Left renal pelvis (tissue), 4 donors: ENCODE measurements at places on chromosomes 7 and 10.
A peak's percentile ranks its signal among the peaks of the same experiment; 100 is the strongest.

DNA sequence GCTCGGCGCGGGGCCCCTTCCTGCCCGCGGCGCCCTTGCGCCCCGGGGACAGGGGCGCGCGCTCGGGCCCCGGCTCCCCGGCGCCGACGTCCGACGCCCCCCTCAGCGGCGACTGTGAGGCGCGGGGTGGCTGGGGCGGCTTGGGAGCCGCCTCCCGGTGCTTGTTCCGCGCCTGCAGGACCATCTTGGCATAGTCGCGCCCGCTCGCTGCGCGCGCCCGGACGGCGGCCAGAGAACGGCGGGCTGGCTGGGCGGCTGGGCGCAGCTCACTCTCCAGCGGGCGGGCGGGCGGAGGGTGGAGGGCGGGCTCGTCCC, at the start of gene DPY19L1:
Gene DPY19L1 (minus strand): TSS at position 275 of the 315 bp plus-strand sequence. CDS start 91 bp downstream, at position 184.
- no peak for DNase-seq

DNA sequence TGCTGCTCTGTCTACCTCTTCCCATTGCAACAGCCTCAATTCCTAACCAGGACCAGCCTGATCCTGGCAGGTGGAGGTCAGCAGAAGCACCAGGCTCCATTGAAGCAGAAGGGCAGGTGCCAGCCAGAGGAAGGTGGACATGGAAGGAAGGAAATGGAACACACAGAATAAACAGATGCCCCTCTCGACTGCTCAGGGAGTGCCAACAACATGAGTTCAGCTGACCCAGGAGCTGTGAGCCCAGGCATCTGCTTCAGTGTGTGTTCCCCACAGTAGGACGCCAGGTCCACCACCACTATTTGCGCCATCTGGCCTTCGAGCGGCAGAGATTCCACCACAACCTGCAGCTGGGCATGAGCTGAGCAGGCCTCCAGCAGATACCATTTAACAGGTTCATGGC, 56.7 kb downstream of the GPAM start:
- DNase-seq, result no peak

- no peak for DNase-seq
Measured at GRCh38 chr10:30463944-30464451, 30.0 kb downstream of the MAP3K8 start.

DNA sequence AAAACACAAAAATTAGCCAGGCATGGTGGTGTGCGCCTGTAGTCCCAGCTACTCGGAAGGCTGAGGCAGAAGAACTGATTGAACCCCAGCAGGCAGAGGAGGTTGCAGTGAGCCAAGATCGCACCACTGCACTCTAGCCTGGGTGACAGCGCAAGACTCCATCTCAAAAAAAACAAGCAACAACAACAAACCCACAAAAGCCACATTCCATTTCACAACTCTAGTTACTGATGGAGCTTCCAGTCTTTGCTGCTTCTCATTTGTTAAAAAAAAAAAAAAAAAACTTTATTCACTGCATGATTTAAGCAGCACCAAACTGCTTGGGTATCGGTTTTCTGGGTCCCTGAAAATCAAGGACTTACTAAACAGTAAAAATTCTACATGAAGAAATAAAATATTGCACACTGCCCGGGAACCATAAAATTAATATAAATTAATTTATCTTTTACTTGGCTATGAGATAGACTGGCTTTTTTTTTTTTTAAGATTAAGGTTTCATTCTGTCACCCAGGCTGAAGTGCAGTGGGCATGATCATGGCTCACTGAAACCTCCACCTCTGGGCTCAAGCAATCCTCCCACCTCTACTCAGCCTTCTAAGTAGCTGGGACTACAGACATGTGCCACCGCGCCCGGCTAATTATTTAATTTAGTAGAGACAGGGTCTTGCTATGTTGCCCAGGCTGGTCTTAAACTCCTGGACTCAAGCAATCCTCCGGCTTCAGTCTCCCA, 42.0 kb downstream of the SRPK2 start:
- DNase-seq, result no peak

- DNase-seq, result no peak
Measured at GRCh38 chr10:97407211-97407951, 6.2 kb upstream of the RRP12 start.

DNA sequence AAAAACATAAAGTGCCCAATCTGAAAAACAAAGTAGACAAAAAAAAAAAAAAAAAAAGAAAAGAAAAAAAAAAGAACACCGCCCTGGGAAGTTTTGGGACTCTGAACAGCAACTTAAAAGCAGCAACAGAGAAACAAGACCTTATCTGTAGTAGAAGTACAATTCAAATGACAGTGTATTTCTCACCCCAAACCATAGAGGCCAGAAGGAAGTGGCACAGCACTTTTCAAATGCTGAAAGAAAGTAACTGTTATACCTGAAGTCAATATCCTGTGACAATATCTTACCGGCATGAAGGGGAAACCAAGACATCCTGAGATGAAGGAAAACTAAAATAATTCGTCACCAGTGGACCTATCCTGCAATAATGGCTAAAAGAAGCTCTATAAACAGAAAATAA, 112.1 kb downstream of the DNAJC1 start:
- no peak for DNase-seq

GRCh38 chr10:76338187-76338586, 906.8 kb downstream of the LRMDA start:
- no peak for DNase-seq

- no peak for DNase-seq
Measured at GRCh38 chr10:68010426-68010940, 64.6 kb downstream of the HERC4 start.

DNA sequence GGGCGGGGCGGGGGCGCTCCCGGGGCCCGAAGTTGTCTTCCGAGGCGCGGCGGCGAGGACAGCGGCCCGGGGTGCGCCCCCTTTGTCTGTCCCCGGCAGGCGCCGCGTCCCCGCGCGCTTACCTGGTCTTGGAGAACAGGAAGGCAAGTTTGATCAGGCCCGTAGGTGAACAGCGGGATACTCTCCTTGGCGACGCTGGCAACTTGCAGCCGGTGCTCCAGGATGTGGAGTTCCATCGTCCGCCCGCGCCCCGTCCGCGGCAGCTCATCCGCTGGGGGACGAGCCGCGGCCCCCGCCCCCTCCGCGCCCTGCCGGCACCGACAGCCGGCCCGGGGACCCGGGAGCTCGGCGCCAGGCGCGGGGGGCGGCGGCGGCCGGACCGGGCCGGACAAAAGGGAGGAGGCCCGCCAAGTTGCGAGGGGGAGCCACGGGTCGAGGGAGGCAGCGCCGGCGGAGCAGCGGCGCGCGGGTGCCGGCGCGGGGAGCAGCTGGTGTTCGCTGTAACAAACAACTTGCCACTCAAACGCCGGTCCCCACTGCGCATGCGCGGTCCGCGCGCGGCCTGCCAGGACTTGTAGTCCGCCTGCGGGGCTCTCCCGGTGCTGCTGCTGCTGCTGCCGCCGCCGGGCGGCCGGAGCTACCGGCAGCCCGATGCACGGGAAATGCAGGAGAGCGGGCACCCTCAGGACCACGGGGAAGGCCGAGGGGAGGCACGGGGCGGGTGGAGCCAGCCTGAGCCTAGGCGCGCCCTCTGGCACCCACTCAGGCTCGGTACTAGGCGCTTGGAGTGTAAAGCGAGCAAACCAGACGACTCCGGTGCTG, 35.6 kb upstream of the SPDYE3 start:
- DNase-seq, result peak; percentile 91

- DNase-seq, result no peak
Measured at GRCh38 chr7:51467384-51468017, 150.9 kb upstream of the COBL start.
